Right atrium auricular region (tissue), 2 donors: ENCODE measurements at places on chromosomes 11 and 22. TPM values are rescaled to one million over a fixed set of nuclear protein-coding genes. Genes with fewer than 3 reads are reported as not detected.

DNA sequence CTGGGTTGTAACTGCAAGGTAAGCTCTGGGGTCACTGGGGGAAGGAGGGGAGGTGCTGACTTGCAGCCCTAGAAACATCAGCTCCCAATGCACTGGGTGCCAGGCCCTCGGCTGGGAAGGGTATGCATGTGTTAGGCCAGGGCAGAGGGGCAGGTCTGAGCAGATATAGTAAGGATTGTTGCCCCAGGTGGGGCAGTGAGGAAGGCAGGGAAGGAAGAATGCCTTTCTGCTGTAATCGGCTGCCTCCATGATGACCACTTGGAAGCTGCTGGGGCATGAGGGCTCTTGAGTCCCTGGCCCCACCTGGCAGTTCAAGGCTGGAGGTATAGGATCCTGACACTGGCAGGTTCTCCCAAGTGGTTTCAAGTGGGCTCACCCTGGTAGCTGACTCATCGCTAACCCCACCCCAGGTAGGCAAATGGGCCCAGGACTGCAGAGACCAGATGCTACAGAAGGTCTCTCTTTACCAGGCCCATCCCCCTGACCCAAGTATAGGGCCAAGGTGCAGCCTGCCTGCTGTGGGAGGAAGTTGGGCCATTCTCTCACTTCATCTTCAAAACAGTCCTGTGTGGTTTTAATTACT is 56.7 kb downstream of the TIMP3 start:
- peaks cover 87% of the 10 kb centered on the region for H3K36me3 ChIP-seq
- H3K27ac ChIP-seq, result peak overlapping the region; percentile 87

GRCh38 chr11:12962306-12962705 is 46.8 kb upstream of the RASSF10 start:
- no peak for DNase-seq
- no peaks in the 10 kb centered on the region for H3K36me3 ChIP-seq
- H3K4me3 ChIP-seq, result no peak overlapping the region
- no peak overlapping the region for H3K27ac ChIP-seq

DNA sequence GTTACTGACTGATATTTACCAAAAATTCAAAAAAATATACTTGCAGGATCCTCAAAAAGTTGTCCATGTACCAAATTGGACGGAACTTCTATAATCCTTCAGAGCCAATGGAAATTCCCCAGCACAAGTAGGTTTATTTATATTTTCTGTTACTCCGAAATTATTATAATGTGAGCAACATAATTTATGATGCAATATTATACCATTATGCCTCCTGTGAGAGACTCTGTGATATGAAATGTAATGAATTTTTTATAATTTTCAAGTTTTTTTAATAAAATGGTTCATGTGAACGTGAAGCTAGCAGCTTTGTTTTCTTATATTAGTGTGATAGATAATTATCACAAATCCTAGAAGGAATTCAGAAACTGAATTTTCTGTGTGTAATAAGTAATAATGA is 18.2 kb downstream of the PIWIL4 start:
- no peaks in the 10 kb centered on the region for H3K4me1 ChIP-seq
- no peak overlapping the region for H3K4me3 ChIP-seq
- DNase-seq, result no peak
- H3K27ac ChIP-seq, result no peak overlapping the region
- peaks cover 4% of the 10 kb centered on the region for H3K36me3 ChIP-seq

- no peaks in the 10 kb centered on the region for H3K36me3 ChIP-seq
- no peaks in the 10 kb centered on the region for H3K4me1 ChIP-seq
Measured at GRCh38 chr22:26124991-26125725, 44.1 kb upstream of the SEZ6L start.

KRTAP5-9 gene
- not detected for total RNA-seq

- H3K36me3 ChIP-seq, result no peaks in the 10 kb centered on the region
- H3K4me3 ChIP-seq, result no peak overlapping the region
- peaks cover 8% of the 10 kb centered on the region for H3K4me1 ChIP-seq
- no peak overlapping the region for H3K27ac ChIP-seq
- DNase-seq, result no peak
Measured at GRCh38 chr11:87116185-87116584, 78.5 kb downstream of the TMEM135 start.

DNA sequence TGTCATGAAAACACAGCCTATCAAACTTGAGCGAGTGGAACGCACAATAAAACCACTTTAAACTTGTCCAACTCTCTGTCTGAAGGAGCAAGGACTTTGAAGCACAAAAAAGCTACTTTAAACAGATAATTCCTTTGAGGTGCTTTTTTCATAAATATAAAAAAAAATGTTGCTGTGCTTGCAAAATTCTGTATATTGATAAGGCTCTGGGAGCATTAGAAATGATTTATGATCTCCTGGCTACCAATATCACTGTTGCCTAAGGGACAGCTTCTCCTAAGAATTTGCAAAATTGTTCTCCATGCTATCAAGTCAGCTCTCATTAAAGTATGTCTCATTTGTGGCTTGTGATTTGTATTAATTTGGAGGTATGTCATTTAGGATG is 37.6 kb upstream of the LDLRAD3 start:
- no peaks in the 10 kb centered on the region for H3K36me3 ChIP-seq
- no peak overlapping the region for H3K27ac ChIP-seq
- no peaks in the 10 kb centered on the region for H3K4me1 ChIP-seq
- DNase-seq, result no peak

SAA4 gene
- total RNA-seq, result not detected

MMP27 gene
- total RNA-seq, result not detected

SEPTIN5 gene
- 162 TPM for total RNA-seq
